ENCODE measurements at places on chromosomes 4 and X.

DNA sequence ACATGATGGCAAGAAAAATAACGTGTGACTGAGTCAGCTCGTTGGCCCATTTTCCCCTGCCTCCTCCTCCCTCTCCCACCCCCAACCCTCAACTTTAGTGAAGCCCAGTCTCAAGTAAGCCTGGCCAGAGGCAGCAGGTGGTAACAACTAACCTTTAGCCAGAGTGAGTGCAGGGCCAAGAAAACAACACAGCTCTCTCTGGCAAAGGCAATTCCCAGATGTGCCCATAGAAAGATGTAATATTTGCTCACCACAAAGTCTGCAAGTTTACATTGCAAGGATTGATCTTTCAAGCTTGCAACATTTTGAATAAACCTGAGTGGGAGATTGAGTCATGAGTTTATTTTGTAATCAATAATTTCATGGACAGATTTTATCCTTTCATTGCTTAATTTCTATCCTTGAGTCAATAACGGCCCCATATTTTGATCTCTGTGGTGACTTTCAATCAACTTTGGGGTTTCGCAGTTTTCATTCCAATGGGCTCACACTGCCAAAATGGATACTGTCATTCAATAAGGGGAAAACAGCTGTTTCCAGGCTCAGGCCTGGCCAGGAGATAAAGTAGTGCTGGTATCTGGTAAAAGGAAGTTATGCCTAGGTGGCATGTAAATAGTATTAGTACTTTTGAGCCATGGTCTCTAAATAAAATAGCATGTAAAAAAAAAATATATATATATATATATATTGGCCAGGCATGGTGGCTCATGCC is 130.7 kb upstream of the TMEM164 start:
- DNase-seq, result no peak

DNA sequence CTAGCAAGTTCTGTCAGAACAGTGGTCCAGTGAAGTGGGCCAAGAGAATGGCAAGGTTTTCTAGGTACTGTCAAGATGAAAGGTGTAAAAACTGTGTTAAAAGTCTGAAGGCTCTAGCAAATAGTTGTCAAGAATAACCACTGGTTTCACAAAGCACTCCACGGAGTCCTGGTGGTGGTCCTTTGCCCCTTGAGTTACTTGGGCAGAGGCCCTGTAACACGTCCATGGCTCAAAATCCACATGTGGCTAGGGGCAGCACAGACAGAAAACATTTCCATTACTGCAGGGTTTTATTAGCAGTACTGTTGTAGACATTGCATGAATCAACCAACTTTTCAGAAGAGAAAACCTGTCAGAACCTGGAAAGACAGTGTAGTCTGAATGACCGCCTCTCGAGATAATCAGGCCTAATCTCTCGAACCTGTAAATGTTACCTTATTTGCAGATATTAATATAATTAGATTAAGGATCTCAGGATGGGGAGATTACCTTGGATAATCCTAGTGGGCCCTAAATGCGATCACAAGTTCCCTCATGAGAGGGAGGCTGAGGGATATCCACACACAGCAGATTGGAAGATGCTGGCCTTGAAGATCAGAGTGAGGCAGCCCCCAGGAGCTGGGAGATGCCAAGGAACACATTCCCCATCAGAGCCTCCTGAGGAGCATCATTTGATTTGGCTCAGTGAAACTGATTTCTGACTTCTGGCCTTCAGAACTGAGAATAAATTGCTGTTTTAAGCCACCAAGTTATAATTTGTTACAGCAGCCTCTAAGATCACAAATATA is 34.7 kb downstream of the ERVMER34-1 start:
- DNase-seq, result no peak

DNA sequence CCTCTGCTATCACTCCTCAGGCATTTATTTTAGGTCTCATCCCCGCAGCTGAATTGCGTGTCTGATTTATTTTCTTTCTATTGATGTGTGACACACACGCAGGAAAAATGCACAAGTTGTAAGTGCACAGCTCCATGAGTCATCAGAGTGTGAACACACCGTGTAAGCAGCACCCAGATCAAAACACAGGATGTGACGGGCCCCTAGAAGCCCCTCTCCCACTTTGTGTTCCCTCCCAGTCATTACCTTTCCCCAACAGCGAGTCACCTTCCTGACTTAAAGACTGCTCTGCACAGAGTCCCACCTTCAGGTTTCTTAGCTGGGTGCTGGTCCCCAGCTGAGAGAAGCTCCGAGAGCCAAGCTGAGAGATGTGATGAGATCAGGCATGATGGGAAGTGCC is 436.7 kb downstream of the MID1IP1 start:
- no peak for DNase-seq

GRCh38 chr4:117467404-117467803 is 382.0 kb upstream of the TRAM1L1 start:
- DNase-seq, result no peak

DNA sequence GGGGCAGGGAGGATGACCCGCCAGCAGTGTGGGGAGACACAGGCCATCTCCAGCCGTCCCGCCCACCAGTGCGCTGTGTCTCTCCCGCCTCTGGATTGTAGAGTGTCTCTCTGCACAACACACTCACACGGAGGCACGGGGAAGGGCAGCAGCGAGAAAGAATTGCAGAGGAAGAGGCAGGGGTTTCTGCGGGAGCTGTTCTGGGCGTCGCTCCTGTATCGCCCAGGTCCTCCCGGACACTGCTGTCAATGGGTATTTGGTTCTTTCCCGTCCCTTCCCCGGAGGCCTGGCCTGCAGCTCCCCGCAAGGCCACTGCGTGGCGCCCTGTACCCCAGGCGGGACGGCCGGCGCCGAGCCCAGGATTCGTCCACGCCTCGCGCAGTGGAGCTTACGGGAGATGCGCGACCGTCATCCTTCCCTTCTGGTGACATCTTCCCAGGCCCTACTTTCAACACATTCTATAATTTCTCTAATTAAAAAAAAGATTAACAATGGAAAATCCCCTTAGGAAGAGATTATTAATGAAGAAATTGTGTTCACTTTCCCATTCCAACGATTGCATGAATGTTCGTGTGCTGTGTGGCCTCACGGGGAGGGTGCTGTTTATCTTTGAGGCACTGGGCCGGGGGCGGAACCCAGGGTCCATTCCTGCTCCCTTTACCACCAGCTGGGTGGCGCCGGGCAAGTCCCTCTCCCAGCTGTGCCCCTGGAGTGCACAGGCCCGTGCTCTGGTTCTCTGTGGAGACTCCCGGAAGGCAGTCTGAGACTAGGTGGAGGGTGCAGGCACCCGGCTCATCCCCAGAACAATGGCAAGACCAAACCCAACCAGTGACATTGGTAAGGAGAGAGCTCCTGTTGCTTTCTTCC is 95.7 kb downstream of the CPZ start:
- no peak for DNase-seq

- DNase-seq, result no peak
Observed at GRCh38 chr4:184384056-184384809, 90.1 kb downstream of the IRF2 start.

DNA sequence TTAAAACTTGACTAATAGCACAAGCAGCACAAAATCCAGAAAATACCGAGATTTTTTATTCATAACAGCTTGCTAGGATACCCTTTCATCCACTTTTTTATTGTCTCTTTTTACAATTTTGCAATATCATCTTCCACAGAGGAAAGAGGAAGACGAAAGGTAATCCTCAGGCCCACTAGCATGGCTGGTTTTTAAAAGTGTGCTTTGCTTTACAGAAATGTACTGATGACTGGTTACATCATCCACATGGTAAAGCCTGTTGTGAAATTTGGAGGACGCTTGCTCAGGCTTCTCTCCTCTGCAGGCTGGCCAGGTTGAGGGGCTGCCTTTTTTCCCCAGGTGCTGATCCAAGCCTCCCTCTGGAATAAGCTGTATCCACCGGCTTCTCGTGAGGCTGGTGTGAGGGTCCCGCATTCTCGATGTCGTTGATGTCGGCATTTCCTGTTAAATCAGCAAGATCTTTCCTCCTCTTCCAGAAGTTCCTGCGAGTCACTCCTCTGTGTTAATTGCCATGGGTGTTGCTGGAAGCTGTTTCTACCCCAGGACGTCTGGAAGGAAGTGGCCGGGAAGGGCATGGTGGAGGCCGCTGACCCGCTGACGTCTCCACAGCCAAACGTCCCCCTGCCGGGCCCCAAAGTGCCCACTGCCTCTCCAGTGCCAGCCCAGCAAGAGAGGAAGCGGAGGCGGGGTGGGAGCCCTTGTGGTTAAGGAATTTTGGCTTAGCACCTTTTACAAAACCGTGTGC is 5.8 kb upstream of the DGKQ start:
- no peak for DNase-seq

GRCh38 chr4:21768349-21769310 is 179.9 kb downstream of the KCNIP4 start:
- no peak for DNase-seq

- no peak for DNase-seq
Observed at GRCh38 chr4:48591372-48591771, 101.3 kb downstream of the ZAR1 start.

DNA sequence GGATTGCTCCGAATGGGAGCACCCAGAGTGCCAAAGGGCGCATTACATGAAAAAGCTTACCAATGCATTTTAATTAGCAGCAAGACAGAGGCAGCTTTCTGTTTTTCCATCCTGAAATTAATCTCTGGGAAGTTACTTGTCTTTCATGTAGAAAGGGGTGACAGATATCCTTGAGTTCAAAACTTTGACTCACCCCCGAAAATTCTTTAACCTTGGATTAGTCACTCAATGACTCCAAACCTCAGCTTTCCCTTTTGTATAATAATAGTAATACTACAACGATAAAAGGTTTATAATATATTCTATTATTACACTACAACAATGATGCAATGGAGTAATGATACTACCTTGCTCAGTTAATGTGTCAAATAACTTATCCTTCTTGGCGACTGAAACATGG is 126.3 kb downstream of the ADAMTS3 start:
- DNase-seq, result no peak

DNA sequence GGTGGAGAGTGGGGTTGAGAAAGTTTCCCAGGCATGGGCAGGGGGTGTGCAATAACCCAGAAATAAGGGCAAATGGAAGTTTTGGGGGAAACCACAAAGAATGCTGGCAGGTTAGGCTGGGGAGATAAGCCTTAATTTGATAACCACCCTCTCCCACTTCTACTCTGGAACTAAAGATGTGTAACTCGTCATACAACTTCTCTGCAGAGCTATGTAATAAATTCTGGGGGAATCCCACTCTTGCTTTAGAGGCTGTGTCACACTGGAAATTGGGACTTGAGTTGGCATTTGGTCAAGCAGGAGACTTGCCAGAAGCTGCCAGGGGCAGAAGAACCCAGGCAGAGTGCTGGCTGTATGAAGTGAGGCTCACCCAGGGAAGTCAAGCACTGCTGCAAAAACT is 170.9 kb upstream of the CPEB2 start:
- DNase-seq, result no peak

DNA sequence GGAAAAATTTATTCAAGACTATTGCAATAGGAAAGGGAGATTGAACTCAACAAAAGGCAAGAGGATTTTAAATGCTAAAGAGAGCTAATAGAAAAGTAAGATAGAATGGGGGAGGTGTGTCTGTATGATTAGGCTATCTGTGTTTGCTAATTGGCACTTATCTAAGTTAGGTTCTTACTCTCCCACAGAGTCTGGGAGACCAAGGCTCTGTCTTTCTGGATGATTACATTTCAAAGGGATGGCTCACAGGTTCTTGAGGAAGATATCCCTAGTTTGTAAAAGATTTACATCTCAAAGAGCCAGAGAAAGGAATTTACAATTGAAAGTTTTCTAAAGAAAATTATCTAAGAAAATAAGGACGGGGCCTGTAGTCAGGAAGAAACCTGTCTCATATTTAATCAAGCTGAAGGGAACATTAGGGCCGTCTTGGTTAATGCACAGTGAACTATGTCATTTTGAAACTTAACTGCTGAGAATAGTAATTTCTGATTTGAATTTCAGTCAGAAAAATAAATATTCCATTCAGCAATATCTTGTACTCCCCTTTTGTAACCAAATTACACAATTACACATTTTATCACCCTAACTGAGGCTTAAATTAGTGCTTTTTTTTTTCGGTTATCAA is 75.8 kb downstream of the MAGEB10 start:
- DNase-seq, result no peak

DNA sequence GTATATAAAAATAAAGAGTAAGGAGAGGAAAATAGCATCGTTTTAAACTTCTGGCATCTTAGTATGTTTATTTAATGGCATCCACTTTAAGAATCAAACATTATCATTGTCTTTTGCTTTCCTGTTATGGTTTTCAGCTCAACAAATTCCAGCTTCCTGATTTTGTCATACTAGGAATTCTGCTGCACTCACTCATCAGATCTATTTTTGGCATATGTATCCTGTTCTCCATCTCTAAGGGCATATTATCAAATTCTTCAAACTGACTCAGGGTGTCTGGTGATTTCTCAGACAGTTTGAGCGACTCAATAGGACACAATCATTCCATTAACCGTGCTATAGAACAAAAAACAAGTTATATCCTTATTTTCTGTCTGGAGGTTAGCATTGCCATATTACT is 248.5 kb upstream of the DIAPH2 start:
- DNase-seq, result no peak

DNA sequence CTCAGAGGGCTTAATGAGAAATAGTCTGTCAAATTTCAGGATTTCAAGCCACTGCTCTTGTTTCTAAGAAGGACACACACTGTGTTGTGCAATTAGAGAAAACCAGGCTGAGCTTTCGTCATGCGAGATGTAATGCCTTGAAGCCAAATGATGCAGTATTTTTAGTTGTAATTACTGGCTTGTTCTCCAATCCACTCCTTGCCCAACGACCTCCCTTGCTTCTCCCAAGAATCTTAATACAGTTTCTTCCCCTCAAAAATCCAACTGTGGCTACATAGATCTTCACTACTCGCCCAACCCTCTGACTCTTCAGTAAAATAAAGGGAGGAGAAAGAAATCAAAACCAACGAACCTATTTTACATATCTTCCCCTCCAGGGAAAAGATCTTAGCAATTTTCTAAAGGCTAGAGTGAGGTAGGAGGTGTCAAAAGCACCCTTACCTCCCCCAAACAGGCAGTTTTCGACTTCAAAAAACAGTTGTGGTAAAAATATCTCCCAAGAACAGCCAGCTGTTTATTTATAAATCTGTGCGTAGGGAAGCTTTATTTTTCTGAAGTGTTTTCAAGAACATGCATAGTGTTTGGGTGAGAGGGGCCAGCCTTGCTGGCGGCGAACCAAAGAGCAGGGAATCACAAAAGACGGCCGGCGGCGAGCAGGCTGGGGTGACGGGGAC is 68.7 kb downstream of the MGST2 start:
- no peak for DNase-seq

DNA sequence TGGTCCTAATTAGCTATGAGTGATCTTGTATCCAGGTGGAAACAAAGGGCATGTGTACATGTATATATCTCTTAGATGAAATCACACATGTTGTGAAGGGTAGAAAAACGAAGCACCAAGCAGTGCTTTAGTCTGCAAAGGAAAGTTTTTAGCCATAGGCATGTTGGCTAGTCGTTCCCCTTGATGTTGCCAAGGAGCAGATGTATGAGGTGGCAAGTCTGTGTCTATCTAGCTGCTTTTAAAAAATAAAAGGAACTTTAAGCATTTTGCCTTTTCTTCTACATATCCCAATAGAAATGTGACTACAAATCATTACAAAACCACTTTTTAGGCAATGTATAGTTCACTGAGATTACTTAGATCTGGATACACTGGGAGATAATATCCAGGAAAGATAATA is 63.1 kb downstream of the NSUN7 start:
- no peak for DNase-seq
